CD4-positive, alpha-beta T cell treated with Interleukin-1 beta for 1 hour (primary cell): ENCODE measurements at places on chromosomes 16 and 17.

DNA sequence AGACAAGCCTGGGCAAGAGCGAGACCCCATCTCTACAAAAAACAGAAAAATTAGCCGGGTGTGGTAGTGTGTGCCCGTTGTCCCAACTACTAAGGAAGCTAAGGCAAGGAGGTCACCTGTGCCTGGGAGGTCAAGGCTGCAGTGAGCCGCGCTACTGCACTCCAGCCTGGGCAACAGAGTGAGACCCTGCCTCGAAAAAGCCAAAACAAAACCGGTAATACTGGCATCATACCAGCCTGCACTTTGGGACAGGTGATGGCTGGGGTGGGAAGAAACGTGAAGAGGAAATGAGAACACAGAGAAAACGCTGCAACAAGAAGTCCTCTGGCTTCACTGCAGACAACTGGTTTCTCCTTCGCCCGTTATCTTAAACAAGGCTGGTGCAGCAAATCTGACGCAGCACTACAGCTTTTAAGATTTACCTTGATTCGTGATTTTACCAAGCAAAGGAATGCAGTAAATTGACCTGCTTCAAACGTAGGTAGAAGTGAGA is 725 bp upstream of the CASC3 start:
- DNase-seq: no peak

DNA sequence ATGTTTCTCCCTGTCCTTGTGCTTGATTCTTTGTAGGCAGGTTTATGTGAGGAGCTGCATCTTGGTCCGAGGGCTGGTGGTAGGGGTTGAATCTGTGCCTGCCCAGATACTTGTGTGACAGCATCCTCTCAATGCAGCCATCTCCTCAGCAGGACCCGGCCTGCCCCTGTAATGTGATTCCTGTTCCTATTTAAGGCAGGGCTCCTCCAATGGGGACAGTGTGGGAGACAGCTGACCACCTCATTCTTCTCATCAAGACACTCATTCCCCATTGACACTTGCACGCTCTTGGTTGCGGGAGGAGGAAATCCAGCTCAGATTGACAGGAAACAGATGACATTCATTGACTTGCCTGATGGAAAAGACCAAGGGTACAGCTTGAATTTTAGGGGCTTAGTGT is 384.5 kb downstream of the CPPED1 start:
- DNase-seq: no peak

- no peak for DNase-seq
These were observed 44.4 kb upstream of the ABCC11 start for GRCh38 chr16:48291754-48292153.

- no peak for DNase-seq
These were observed 80.4 kb downstream of the ABCC12 start for GRCh38 chr16:48075398-48075797.

- DNase-seq: no peak
These were observed 8.4 kb downstream of the ZNF319 start for GRCh38 chr16:57992084-57992483.

DNA sequence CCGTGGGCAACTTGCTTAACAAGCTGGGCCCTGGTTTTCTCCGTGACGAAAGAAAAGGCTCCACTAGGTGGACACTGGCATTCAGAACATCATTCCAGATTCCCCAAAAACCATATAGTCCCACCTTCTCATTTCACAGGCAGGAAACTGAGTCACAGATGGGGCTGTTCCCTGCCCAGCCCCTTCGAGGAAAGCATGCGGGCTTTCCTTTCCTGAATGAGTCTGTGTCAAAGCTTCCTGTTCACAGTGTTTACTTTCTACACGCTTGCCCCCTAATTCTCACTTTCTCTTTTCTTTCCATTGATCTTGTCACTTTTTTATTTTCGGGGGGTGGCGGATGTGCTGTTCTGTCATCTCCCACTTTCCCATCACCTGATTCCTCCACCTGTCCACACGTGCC is 10.3 kb upstream of the LGALS9 start:
- no peak for DNase-seq

GRCh38 chr16:65003621-65004020 is 118.2 kb downstream of the CDH11 start:
- no peak for DNase-seq

DNA sequence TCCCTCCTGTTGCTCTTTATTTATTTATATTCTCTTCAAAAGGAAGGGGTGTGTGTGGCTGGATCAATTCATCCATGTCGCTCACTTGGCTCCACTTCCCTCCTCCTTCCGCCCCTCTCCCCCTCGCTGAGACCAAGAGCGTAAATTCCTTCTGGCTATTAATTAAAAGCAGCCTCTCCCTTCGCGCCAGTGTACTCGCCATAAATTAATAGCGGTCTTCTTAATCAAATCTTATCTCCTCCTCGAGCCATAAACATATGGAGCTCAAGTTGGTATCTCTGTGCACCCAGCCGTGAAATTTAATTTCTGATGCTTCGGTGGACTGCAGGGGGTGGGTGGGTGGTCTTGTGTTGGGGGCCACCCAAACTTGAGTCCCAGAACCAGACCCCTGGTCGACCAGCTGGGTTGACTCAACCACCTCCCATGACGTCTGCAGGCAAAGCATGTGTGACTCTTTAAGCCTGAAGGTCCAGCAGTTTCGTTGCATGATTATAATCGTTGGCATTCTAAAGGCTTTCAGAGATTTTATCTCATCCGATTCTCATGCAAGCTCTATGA is 57.9 kb downstream of the SDK2 start:
- no peak for DNase-seq

DNA sequence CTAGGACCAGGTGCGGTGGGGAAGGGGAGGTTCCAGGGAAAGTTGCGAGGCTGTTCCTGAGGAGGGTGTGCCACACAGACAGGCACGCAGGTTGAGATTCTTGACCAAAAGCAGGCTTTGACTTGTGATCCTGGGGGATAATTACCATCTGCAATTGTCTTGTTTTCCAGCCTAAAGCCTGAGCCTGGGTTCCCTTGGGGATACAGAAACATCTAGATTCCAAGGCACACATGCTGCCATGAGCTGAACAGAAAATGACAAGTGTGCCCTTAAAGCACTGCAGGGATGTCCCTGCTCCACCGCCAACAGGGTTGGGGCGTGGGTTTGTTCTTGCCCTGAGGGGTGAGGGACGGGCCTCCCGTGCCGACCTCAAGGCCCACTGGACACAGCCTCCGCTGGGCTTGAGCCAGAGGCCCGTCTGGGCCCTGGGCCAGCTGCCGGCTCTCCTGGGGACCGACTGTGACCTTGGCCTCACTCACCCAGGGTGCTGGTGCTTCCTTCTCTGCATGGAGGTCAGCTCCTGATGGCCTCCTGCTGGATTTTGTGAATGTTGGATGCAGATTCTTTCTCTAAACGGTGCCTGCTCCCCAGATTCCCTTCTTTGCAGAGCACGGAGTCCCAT is 14.0 kb downstream of the CA5A start:
- no peak for DNase-seq

DNA sequence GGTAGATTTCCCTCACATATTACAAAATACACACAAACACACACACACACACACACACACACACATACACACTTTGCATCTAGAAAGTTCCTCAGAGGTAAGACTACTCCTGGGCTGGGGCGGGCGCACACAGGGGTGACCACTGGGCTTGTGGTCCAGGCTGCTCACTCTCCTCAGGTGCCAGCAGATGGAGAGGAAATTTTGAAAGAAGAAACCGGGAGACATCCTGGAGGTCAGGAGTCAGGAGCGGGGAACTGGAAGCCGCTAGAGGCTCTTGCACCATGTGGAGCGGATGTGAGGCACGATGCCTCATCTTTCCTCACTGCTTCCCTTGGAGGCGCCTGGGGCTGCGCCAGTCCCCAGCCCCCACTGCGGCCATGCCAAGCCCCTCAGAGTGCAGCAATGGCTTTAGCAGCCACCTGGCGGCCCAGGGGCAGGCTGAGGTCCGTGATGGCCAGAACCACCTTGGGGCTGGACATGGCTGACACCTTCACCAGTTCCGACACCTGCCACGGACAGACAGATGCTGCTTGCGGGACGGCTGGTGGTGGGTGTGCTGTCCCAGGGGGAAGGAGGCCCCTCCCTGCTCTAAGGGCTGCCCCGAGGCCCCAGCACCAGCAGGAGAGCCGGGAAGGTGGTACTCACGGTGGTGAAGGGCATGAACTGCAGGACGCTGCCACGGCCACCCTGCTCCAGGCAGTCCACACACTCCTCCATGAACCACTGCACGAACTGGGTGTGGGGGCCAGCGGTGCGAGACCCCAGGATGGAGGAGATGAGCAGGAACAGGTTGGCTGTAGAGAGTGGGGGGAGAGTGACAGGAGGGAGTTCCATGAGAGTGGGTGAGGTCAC is 4.1 kb downstream of the CSF3 start:
- no peak for DNase-seq

- no peak for DNase-seq
These were observed 3.3 kb downstream of the CLDN7 start for GRCh38 chr17:7258731-7259554.

- DNase-seq: no peak
These were observed 52.7 kb upstream of the ADORA2B start for GRCh38 chr17:15892244-15892643.

- no peak for DNase-seq
These were observed 31.8 kb downstream of the NSRP1 start for GRCh38 chr17:30148376-30148775.

DNA sequence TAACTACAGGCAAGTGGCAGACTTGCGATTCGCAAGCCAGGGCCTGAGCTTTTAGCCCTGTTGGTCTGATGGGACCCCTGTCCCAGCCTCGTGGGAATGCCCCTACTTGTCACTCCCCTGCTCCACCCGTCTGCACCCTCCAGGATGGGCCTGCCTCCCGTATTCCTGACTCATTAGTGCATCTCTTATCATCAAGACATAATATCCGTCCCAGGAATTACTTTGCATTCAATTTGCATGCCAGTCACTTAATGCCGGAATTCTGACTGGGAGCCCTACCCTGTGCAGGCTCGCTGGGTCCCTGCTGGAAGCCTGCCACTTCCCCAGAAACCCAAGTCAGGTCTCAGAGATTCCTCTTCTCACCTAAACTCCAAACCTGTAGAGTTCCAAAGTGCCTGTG is 3.3 kb downstream of the PRSS53 start:
- no peak for DNase-seq

DNA sequence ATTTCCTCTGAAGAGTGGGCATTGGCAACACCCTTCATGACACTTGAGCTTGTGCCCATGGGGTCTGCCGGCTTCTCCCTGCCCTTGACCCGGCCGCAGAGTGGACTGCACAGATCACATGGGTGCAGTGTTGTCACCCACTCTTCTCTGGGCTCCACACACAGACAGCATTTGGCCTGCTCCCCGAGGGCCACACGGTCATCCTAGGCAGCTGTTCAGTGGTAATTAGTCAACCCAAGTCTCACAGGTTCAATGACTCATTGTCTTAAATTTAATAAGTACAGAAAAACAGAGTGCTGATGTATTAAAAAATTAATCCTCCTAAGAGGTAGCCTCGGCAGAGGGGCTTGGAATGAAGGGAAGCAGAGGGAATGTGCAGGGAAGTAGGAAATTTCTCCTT is 204.8 kb downstream of the MSI2 start:
- no peak for DNase-seq

DNA sequence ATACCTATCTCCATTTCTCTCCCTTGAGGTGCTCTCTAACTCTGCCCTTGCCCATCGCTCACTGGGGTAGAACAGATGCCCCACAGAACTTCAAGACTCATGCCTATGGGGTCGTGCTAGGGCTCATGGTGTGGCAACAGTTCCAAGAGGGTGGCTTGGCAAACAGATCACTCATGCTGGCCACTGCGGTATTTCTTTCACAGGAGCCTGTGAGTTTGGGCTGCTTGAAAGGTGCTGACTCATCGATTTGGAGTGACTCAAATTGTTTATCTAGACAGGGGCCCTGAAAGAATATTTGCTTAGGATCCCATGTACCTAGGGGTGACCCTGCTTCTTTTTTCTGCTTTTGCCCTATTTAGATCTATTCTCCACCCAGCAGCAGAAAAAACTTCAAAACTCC is 69.9 kb downstream of the IRX5 start:
- no peak for DNase-seq

DNA sequence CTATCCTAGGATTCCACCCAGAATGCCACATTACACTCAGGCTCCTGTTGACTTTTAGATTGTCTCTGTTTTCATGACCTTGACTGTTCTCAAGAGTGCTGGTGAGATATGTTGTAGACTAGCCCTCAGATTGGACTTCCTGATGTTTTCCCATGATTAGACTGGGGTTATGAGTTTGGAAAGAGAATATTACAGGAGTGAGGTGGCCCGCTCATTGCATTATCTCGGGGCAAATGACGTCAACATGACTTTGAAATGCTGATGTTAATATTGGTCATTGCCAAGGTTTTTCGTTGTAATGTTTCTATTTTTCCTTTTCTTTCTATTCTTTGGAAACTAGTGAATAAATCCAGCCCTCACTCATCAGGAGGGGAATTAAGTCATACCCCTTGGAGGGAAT is 355.7 kb upstream of the MON1B start:
- DNase-seq: no peak

GRCh38 chr17:76384987-76385891 is 830 bp downstream of the SPHK1 start:
- DNase-seq: peak; percentile 70

- no peak for DNase-seq
These were observed 380.3 kb upstream of the MAF start for GRCh38 chr16:79980650-79981521.

DNA sequence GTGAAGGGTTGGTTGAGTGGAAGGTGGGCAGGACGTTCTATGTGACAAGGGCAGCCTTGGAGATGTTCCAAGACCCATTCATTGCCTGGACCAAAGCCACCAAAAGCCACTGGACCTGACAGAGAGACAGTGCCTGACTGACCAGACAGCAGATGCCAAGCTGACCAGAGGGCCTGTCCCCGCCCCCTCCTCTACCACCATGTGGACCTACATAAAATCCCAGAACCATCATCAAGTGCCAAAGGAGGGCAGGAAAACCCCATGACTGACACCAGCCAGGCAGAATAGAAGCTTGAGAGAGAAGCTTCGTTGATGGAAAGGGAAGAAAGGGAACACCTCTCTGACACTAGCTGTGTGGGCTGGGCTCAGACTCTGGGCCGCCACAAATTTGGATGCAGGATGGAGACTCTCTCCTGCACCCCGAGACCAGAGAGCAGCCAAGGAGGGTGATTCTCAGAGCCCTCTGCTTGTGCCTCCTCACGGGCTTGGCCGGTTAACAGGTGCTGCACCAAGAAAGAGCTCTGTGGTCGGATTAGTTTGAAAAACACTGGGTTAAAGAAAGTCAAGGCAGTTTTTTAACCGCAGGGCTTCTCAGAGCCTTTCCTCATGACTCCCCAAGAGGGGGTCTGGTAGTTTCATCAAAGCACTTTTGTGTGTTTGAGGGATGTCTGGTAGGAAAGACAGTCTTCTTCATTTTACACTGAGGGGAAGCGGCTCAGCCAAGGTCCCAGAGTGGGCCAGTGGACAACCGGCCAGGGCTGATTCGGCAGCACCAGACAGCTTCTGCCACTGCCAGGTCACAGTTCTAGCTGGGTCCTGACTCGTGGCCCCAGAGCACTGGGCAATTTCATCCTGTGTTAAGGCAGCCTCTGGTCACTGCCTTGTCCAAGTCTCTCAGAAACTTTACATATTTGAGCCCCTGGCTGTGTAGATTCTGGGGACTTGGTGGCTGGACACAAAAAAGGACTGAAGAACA is 1.7 kb downstream of the TNFRSF13B start:
- no peak for DNase-seq

GRCh38 chr16:19410435-19411171 is 7.1 kb upstream of the TMC5 start:
- no peak for DNase-seq
